Stimulated activated CD8-positive, alpha-beta memory T cell treated with anti-CD3 and anti-CD28 coated beads, Interleukin-2, amount 100 ng/mL, for 1 hour (primary cell): ENCODE measurements at places on chromosomes 5 and 9.

GRCh38 chr5:39119404-39120051 is 45.3 kb upstream of the RICTOR start:
- no peak for DNase-seq

DNA sequence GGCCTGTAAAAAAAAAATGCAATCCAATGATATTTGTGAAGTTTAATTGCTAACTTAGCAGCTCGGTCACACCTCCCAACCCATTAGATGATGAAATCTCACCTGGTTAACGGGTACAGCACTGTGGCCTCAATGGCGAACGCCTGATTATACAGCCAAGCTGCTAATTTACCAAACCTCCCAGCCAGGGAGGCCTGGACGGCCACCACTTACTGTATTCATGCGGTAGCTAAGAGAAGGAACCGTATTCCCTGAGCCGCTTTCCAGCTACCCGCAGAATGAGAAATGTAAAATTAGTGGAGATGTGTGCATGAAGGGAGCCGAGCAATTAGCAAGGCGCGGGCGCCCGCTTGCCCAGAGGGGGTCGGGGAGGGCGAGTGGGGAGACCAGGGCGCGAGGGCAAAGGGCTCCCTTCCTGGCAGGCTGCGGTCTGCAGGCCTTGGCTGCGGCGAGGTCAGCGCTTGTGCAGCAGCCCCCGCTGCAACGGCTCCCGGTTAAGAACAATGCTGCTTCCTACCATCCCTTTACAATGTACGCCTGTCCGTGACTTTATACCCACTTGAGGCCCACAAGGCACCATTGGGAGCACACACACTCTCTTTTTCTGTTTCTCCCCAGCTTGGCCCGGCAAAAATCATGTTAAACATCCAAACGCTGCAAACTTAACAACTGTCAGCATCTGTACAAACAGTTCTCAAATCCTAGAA is 70.4 kb upstream of the TBCA start:
- DNase-seq: no peak

- DNase-seq: no peak
Observed at GRCh38 chr9:130842545-130842944, 7.5 kb downstream of the ABL1 start.

DNA sequence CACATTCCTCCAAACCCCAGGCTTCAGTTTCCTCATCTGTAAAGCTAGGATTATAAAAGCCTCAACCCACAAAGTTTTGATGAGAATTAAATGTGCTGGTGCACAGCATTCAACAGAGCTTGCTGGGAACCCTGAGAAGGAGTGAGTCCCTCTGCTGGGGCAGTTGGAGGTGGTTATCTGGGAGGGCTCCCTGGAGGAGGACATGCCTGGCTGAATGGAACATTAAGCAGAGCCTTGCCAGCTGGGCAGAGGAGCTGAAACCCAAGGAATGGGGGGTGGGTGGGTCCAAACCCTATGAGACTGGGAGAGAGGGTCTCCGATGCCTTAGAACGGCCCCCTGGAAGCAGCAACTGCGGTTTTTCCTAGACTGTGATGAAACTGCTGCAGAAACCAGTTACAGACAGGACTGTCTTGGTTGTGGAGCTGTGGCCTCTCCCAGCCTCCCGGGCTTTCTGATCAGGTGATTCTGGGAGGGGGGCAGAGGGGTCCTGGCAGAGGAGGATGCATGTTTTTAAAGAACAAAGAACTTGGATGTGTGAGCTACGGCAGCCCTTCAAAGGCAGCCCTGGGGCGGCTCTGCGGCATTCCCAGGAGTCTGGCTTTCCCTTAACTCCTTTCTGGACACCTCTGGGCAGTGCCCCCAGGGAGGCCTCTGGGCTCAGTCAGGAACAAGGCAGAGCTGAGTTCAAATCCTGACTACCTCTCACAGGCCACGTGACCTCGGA is 20.8 kb downstream of the FIBCD1 start:
- DNase-seq: no peak

GRCh38 chr9:86263876-86264275 is 4.4 kb upstream of the C9orf153 start:
- DNase-seq: no peak

DNA sequence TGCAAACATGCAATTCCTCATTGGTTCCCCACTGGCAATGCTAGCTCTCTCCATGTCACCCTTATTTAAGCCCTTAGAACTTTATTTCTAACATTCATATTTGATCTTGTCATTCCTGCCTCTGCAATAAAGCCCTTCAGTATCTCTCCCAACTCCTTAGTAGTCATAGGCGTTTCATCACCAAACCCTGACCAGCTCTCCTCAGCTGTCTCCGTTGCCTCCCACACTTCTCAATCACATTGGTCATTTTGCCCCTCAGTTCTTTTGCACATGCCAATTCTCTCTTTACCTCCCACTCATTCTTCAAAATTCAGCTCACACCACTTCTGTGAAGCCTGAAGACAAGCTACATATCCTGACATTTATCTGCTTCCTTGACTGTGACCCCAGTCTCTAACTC is 2.8 kb upstream of the RUSC2 start:
- no peak for DNase-seq

DNA sequence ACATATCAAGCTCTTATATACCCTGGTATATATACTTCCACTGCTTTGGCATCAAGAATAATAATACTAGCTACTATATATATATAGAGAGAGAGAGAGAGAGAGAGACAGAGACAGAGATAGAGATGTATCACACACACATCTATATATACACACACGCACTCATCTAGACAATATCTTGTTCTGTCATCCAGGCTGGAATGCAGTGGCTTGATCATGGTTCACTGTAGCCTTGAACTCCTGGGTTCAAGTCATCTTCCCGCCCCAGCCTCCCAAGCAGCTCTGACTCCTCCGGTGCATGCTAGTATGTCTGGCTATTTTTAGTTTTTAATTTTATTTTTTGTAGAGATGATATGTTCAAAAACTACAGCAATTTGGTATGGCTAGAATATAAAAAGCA is 22.5 kb downstream of the ANKHD1 start:
- DNase-seq: no peak

DNA sequence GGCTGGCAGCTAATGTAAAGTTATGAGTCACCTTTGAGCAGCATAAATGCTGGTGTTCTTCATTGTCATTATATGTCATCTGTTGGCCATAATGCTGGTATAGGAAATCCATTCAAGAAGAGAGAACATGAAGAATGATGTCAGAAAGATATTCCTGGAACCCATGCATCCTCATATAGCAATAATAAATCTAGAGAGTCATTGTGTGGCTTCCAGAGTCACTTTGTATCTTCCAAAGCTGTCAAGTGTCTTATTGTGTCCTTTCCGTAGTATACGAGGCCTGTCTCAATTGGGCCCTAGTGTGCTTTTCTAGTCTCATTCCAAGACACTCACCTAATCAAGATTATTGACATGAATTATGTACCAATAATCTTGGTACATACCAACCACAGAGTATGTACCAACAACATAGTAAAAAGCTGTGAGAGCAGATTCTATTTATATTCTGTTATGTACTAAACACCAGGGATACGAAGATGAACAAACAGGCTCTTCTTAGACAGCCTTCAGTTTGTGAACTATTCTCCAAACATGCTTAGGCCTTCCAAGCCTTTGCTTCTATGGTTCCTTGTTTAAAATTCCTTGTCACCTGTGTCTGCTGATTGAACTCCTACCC is 110.1 kb downstream of the ERCC6L2 start:
- no peak for DNase-seq

DNA sequence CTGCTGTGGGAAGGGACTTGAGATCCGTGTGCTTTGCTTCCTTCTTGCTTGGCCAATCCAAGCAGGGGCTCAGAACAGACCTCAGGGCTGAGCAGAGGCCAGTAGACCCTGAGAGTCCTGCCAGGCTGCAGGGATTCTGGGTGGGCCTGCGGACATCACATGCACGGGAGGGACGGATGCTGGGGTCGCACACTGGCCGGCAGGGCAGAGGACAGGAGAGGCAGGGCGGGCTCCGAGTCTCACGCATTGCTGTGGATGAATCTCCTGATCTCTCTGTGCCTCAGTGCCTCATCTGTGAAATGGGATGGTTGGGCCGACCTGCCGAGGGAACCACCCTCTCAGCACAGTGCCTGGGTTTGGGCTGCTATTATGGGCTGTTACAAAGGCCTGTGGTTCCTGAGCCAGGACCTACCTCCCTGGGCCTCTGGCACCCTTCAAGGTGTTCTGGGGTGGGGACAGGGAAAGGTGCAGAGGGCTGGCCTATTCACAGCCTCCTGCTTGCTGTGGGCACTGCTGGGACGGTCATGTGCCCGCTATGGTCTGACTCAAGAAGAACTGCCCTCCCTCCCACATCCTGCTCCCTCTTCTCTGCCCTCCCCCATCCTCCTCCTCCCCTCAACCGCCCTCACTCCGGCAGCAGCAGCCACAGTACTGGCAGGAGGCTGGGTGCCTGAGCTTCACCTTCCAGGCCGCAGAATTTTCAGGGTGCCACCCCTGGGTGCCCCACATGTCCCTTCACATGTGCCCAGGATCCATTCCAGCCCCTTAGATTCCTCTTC is 43.3 kb downstream of the NCS1 start:
- DNase-seq: no peak

- no peak for DNase-seq
Observed at GRCh38 chr9:127509261-127509954, 58.1 kb downstream of the LRSAM1 start.

- no peak for DNase-seq
Observed at GRCh38 chr5:159850160-159850559, 66.1 kb upstream of the ADRA1B start.

- DNase-seq: no peak
Observed at GRCh38 chr5:96081276-96081858, 119.7 kb upstream of the ELL2 start.
